ENCODE measurements at places on chromosomes 6 and 20.

DNA sequence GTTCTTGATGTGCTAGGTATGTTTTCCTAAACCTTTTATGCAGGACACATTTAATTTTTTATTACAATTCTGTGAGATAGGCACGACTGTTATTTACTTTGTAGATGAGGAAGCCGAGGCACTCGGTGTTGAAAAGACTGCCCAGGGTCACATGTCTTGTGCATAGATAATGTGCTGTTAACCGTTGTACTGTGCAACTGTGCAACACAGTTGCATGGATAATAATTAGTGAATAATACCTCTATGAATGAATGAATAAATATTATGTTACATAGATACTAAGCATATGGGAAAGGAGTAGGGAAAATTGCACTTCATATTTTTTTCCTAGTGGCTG, 60.3 kb upstream of the DEK start:
- no peak for DNase-seq

GRCh38 chr20:18360635-18361034, 72.3 kb downstream of the ZNF133 start:
- no peak for DNase-seq

DNA sequence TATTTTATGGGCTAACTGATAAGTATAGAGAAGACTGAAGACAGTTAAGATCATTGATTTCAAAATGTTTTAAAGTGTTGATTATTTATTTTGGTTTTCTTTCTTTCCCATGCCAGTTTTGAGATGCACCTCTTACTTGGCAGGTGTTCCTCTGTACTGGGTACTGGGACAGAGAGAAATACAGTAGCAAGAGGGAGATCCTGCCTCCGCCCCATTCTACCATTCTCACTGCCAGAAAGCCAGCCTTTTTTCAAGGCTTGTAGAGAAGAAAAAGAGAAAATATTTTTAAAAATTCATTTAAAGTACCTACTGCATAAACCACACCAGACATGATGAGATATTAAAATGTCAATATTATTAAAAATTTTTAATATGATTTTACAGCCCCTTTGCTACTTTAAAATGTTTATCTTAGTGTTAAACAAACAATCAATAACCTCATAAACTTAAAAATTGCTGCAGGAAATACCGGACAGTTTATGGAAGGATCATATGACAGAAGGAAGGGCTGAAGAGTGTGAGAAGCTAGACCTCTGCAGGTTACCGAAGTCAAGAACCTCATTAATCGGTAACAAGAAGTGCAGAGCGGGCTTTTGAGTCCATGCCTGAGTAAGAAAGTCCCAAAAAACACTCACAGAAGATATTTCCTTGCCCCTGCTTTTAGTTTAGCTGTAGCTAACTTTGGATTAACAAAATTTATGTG, 117.8 kb upstream of the ESR1 start:
- no peak for DNase-seq

DNA sequence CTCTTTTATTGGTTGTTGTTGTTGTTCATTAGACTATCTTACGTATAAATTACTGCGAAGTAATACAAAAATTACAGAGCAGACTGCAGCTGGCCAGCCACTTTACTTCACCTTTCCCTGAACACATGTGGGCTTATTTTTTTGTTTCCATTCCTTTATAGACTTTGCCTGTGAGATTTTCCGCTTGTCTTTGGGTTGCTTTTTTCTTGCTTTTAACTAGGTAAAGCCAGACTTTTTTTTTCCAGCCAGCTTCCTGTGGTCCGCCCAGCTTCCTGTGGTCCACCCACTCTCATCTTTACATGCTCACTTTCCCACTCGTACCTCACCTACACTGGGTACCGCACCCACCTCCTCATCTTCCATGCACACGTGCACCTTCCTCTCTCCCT, 79.0 kb downstream of the IPCEF1 start:
- no peak for DNase-seq

DNA sequence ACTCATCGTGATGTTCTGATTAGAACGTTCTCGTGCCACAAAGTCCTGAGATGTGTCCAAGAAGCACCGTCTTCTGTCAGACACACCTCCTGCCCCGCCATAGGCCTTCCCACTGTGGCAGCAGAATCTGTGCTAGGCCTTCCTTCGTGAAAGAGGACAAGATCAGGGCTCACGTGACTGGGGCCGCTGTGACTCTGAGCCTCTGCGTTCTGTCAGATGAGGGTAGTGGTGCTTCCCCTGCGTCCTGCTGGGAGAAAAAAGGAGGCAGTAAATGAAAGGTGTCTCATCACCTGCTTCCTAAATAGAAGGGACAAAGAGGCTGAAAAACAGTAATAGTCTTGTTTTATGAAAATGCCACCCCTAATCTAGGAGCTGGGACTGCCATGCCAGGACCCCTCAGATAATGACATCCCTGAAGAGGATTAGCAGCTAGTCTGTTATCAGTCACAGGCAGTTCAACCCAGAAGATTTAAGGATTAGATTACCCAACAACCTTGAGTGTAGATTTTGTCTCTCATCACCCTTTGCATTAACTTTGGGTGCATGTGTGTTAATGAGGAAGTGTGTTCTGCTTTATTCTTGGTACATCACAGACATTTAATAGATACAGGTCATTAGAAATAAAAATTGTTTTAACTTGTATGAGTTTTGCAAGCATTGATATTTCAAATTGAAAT, 4.1 kb downstream of the DNAJC5 start:
- DNase-seq: no peak

DNA sequence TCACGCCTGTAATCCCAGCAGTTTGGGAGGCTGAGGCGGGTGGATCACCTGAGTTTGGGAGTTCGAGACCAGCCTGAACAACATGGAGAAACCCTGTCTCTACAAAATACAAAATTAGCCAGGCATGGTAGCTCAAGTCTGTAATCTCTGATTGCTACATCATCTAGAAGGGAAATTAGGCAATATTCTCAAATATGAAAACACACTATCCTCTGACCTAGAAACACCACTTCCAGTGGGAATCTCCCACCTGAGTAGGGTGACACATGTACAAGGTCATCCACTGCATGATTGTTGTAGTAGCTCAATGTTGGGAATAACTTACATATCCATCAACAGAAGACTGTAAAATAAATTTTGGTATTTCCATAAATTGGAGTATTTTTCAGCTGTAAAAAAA, 19.1 kb upstream of the SIRPD start:
- no peak for DNase-seq

GRCh38 chr6:124958759-124959354, 3.4 kb upstream of the RNF217 start:
- no peak for DNase-seq

- DNase-seq: no peak
Measured at GRCh38 chr6:145247692-145248419, 487.5 kb downstream of the EPM2A start.

DNA sequence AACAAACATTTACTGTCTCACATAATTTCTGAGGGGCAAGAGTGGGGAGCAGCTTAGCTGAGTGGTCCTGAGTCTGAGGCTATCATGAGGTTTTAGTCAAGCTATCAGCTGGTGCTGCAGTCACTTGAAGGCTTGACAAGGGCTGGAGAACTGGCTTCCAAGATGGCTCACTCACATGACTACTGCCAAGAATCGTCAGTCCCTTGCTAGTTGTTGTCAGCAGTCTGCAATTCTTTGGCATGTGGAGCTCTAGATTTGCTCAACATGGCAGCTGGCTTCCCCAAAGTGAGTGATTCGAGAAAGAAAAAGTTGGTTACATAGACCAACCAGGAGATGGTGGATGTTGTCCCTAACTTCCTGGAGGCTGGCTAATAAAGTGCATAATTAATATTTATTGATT, 2.8 kb upstream of the LRRC1 start:
- no peak for DNase-seq

Data from SHP77 treated with DMSO at 0.1 percent for 48 hours (cell line).